ENCODE measurements at places on chromosomes 6 and 20.

DNA sequence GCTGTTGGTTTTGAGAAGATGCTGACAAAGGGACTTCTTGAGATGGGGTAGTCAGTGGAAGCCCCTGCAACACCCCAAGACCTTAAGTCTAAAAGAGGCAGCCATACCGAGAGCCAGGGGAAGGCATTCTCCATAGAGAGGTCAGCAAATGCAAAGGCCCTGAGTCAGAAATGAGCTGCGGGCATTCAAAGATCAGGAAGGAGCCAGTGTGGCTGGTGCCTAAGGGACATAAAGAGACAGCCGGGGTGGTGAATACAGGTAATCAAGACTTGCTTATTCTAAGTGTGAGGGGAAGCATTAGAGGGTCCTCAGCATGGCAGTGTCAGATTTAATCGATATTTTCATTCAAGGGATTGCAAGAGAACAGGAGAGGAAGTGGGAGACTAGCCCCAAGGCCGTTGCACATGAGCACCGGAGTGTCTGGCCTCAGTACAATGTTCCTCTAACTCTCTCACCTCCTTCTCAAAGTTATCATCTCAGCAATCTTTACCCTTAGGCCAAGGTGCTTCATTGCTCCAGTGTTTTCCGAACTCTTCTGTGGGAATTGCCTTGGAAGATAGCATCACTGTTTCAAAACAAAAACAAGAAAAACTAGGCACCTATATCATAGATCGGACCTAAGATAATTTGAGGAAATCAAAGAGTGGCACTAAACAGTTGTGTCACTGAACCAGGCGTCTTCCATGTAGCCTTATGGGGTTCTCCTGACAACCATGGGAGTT, 173.2 kb downstream of the DOK5 start:
- no peak for ATAC-seq

DNA sequence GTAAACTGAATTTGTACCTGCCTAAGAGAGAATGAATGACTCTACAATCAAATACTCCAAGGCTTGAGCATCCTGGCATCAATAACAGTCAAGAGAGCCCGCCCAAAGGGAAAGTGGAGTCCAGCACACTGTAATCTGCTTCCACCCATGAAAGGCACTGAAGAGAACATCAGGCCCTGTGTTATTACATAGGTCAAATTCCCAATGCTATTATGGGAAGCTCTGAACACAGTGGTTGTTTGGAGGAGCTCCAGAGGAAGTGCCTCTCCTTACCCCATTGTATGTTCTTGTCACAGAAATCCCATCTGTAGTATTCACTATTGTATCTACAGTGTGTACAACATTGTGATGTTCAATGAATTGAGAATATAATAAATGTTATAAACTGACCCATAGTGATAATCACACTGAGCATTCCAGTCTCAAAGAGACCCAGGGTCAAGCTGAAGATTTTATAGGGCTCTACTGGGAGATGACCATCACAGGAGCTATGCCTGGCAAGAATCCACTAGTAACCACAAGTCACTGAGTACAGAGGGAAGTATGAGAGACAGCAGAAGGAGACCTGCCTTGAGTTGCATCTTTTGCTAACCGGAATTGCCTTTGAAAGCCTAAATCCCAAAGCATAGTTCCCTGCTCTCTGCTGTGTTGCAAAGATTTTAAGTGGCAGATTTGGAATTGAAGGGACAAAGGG, 446.7 kb downstream of the GJA1 start:
- no peak for ATAC-seq

GRCh38 chr6:155158030-155158843, 105.6 kb upstream of the CLDN20 start:
- ATAC-seq: peak; percentile 53

DNA sequence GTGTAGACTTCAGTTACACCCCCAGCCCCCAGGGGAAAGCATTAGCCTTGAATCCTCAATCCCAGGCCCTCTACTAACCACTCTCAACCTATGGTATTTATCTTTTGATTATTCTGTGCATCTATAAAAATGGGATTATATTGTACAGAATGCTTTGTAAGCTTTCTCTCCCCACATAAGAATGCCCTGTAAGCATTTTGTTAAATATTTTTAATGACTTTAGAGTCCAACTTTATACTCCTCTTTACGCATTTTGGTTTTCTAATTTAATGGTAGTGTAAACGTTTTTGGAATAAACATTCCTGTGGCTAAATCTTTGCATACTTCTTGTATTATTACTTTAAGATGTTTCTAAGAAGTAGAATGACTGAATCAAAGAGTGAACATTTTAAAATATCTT, 35.4 kb downstream of the FBXO9 start:
- ATAC-seq: no peak

DNA sequence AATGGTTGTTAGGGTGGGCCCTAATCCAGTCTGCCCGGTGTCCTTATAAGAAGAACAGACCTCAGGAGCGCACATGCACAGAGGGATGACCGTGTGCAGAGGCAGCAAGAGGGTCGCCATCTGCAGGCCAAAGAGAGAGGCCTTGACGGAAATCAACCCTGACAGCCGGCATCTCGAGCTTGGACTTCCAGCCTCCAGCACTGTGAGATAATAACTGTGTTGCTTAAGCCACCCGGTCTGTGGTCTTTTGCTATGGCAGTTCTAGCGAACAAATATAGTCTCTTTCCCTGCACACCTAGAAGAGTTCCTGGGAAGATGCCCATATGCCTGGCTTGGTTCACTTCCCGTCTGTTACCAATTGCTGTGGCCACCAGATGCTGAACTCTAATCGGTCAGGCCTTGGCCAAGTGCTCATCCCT, 35.3 kb upstream of the PTGIS start:
- no peak for ATAC-seq

GRCh38 chr6:72530152-72530551, 91.7 kb upstream of the KCNQ5 start:
- ATAC-seq: no peak

DNA sequence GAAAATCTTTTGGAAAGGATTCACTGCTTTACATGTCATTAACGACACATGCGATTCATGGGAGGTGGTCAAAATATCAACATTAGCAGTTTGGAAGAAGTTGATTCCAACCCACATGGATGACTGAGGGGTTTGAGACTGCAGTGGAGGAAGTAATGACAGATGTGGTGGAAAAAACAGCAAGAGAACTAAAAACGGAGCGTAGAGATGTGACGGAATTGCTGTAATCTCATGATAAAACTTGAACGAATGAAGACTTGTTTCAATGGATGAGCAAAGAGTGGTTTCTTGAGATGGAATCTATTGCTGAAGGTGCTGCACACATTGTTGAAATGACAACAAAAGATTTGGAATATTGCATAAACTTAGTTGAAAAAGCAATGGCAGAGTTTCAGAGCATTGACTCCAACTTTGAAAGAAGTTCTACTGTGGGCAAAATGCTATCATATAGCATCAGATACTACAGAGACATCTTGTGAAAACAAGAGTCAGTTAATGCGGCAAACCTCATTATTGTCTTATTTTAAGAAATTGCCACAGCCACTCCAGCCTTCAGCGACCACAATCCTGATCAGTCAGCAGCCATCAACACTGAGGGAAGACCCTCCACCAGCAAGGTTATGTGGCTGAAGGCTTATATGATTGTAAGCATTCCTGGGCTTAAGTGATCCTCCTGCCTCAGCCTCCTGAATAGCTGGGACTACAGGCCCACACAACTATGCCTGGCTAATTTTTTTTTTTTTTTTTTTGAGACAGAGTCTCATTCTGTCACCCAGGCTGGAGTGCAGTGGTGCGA, 19.2 kb downstream of the SRSF3 start:
- ATAC-seq: no peak

DNA sequence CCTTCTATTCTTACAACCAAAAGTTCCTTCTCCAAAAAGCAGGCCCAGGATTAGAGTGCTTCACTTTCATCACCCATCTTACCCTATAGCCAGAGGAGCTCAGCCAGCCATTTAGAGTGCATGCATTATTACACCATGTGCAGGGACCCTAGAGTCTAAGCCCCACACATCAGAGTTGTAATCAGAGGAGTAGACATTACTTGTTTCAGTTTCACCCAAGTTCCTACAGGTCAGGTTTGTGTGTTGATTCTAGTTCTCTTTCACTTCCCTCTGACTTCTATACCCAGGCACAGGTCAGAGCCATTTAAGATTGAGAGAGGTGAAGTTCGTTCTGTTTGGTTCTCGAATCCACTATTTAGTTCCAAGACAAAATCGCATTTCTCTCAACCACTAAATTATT, 16.3 kb upstream of the ARFGEF3 start:
- ATAC-seq: no peak

DNA sequence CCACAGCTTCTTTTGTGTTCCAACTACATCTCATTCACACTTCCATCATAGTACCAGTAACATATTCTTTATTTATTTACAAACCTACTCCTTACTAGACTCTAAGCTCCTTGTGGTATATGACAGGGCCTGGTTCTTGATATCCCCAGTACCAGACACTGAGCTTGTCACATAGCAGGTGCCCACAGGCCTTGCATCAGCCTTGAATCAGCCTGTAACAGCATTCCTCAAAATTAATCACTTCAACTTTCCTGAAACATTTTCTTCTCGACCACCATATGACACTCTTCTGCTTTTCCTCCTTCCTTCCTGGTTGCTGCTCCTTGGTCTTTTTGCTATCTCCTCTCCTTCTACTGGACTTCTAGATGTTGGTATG, 24.7 kb upstream of the SRPK1 start:
- ATAC-seq: no peak

- ATAC-seq: no peak
Measured at GRCh38 chr20:10675450-10675848, 1.6 kb upstream of the JAG1 start.

DNA sequence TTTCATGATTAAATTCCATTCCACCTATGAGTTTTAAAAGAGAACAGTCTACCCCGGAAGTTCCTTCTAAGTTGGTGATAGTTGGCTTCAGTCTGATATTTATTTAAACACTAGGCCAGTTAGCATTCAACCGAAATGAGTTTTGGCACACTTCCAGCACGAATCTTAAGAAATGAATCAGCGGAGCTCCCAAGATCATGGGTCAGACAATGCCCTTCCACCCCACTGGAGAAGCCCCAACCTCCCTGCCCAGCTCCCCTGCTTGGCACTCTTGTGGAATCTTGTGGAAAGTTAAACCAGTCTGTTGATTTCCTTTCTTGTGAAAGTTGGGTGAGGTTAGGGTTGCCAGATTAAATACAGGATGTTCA, 64.3 kb downstream of the MKKS start:
- ATAC-seq: peak; percentile 20

GRCh38 chr6:75429061-75429703, 64.4 kb downstream of the FILIP1 start:
- no peak for ATAC-seq

DNA sequence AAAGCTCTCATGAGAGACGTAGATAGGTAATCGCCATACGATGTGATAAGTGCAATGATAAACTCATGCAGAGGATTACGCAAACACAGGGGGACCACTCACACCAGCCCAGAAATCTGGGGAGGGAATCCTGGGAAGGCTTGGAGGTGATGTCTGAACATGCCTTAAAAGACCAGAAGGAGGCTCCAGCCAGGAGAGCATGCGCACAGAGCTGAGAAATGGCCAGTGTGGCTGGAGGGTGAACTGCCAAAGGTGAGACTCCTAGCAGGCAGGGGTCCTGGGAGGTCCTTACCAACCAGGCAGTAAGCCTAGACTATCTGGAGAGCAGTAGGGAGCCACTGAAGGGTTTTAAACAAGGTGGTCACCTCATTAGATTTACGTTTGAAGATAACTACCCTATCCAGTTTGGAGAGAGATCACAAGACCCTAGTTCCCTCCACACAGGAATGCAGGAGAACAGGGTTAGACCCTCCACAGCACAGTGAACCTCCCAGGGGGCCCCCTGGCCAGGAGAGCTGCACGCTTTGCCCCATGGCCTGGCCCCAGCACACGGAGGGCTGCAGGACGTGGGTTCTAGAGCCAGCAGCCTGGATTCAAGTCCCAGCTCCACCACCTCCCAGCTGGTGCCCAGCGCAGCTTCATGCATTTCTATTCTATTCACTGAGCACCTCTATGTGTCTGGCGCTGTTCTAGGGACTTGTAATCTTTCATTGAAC, 13.1 kb downstream of the MDFI start:
- ATAC-seq: no peak

GRCh38 chr6:47047479-47048407, 5.6 kb upstream of the ADGRF1 start:
- peak; percentile 76 for ATAC-seq

DNA sequence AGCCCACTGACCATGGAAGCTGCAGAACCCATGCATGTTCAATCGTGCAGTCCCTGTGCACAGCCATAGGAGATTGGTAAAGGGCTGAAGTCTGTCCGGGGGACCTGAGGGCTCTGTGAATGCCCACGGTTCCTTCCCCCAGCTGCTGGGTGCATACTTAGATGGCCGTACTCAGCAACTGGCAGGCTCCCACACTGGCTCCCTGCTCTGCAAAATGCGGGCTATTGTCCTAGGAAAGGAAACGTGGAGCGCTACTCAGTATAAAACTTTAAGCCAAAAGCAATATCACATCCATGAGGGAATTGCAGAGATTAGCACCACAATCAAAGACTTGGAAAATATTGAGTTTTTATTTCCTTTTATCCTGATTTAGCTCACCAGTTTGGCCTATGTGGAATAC, 202.0 kb downstream of the WDR27 start:
- ATAC-seq: no peak

- no peak for ATAC-seq
Measured at GRCh38 chr20:58137651-58138265, 90.7 kb downstream of the ANKRD60 start.

DNA sequence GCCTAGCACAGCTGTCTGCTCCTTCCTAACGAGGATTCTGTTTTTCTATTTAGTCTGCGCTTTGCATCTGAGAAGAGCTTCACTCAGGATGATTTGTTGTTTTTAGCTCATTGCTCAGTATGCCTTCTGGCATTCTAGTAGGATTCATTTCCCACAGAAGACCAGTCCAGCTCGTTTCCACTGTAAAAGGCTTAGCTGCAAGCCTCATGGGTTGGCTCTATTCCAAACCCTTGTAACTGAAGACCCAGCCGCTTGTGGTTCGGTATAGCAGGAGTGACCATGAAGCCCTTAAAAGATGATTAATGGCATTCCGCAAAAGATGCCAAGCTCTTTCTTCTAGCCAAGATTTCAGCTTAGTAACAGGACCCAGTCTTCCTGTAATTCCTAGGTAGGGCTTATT, 7.2 kb downstream of the ADGRF1 start:
- ATAC-seq: peak; percentile 96

DNA sequence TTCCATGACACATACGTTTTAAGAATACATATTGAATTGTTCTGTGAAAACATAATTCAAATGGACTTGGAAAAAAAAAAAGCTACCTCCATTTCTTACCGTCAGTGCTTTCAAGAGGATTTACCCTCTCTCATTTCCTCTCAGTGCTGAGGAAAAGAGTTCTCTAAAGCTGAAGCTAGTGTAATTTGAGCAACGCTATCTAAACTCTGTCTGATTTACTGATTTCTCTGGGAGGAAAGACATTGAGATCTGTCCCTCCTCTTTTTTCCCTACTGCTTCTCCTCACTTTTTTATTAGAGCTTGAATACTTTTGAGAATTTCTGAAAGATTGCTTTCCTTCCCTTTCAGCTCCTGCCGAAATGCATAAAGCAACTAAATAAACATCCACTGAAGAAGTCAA, 41.2 kb upstream of the GRIK2 start:
- no peak for ATAC-seq

GRCh38 chr20:47578543-47578942, 76.9 kb downstream of the NCOA3 start:
- ATAC-seq: no peak

GRCh38 chr20:23142162-23143050, 56.3 kb upstream of the CD93 start:
- ATAC-seq: peak; percentile 9

- no peak for ATAC-seq
Measured at GRCh38 chr6:57102976-57103375, 13.0 kb downstream of the ZNF451 start.

Data from esophagus mucosa (tissue), 1 donor.